ENCODE measurements at places on chromosomes 5 and 9.

- no peak for DNase-seq
Measured at GRCh38 chr5:80260461-80260860, 4.6 kb upstream of the SERINC5 start.

- DNase-seq: no peak
Measured at GRCh38 chr5:144566747-144567420, 396.2 kb downstream of the KCTD16 start.

GRCh38 chr5:88438006-88438405 is 169.4 kb upstream of the TMEM161B start:
- DNase-seq: no peak

DNA sequence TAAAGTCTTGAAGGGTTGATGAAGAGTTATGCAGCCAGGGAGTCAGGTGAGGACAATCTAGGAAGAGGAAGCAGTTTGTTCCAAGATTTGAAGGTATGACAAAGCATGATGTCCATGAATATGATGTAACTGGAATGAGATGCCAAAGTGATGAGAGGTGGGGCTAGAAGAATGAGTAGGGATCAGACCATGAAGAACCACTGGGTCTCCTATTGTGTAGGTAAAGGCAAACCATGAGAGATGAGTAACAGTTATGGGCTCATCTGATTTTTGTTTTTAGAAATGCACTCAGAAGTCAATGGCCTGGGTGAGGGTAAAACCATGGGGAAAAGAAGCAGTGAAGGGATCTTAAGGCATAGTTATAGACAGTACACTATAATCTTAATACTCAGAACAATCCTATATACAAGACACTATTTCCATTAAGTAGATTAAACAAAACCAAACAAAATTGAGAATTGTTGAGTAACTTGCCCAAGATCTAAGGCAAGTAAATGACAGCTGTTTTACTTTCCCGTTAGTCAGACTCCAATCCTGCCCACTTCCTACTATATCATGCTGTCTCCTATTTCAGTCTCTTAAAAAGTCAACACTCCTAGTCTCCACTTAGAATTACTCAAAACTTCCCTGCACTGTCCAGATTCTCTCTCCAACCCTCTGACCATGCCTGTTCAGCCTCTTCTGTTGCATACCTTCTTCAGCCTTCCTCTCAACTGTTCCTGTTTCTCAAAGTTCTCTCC is 393.8 kb upstream of the MEF2C start:
- DNase-seq: peak; percentile 74

- DNase-seq: no peak
Measured at GRCh38 chr5:148176480-148176879, 8.1 kb downstream of the SPINK14 start.
